B cell (primary cell): ENCODE measurements at places on chromosomes 7 and 10. TPM values are rescaled to one million over a fixed set of nuclear protein-coding genes. Genes with fewer than 3 reads are reported as not detected.

DNA sequence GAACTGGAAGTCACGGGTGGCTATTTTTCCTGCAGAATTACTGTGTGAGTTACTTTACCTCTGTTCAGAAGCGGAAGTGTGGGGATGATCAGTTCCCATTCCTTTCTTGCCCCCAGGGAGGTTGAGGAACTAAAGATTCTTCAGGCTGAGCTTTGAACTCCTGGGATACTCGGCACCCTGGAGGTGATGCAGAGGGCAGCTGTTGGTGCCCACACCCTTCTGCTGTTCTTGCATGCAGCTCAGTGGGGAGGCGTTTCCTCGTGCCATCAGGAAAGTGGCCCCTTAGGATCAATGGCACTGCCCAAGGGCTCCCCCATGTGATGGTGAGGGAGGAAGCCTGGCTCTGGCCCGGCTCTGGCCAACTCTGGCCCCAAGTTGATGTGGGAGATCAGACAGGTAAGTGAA is 44.7 kb upstream of the MXI1 start:
- no peak overlapping the region for H3K4me3 ChIP-seq
- no peaks in the 10 kb centered on the region for H3K36me3 ChIP-seq
- peaks cover 4% of the 10 kb centered on the region for H3K4me1 ChIP-seq
- no peak overlapping the region for H3K27ac ChIP-seq
- DNase-seq = no peak

DNA sequence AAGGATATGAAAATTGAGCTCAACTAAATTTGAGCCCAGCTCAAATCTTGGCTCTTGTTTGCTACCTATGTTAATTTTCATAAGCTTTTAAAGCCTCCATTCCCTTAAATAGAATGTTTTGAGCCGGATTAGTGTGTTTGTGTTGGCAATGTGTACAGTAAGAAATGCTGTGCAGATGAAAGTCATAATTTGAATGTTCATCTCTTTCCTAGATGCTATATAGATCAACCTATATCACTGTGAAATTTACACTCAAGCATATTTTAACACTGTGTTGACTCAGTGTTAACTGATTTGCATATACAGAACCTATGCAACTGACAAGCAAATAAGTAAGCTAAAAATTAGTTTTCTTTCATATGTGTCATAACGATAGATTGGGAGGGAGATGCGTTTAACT is 272.5 kb downstream of the TFEC start:
- H3K27ac ChIP-seq = no peak overlapping the region
- H3K36me3 ChIP-seq = no peaks in the 10 kb centered on the region
- H3K4me3 ChIP-seq = no peak overlapping the region
- no peaks in the 10 kb centered on the region for H3K27me3 ChIP-seq
- H3K4me1 ChIP-seq = no peaks in the 10 kb centered on the region

Gene JAKMIP3
- 0.17 and 0.19 TPM in 2 replicates for total RNA-seq

DNA sequence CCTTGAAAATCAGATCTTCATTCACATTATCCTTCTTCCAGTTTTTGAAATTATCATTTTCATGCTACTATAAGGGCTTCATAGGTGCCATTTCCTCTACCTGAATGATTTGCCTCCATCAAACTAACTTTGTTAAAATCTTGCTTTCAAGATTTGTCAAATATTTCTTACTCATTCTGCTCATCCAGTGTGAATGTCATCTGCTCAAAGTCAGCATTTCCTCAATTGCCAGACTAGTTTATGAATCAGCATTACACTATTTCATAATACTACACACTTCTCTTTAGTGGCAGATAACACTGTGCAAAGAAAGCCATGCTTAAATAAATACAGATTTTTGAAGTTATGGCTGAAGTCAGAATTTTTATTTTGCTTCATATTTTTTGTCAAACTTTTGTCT is 21.3 kb upstream of the LIPF start:
- no peak overlapping the region for H3K27ac ChIP-seq
- no peaks in the 10 kb centered on the region for H3K4me1 ChIP-seq
- no peak overlapping the region for H3K4me3 ChIP-seq

- no peak overlapping the region for H3K4me3 ChIP-seq
- H3K27me3 ChIP-seq = no peaks in the 10 kb centered on the region
- no peaks in the 10 kb centered on the region for H3K36me3 ChIP-seq
- no peaks in the 10 kb centered on the region for H3K4me1 ChIP-seq
- DNase-seq = peak; percentile 68
- H3K27ac ChIP-seq = no peak overlapping the region
Measured at GRCh38 chr7:120805636-120806388, 52.1 kb downstream of the TSPAN12 start.

Gene STEAP4
- not detected in 2 replicates for total RNA-seq

DNA sequence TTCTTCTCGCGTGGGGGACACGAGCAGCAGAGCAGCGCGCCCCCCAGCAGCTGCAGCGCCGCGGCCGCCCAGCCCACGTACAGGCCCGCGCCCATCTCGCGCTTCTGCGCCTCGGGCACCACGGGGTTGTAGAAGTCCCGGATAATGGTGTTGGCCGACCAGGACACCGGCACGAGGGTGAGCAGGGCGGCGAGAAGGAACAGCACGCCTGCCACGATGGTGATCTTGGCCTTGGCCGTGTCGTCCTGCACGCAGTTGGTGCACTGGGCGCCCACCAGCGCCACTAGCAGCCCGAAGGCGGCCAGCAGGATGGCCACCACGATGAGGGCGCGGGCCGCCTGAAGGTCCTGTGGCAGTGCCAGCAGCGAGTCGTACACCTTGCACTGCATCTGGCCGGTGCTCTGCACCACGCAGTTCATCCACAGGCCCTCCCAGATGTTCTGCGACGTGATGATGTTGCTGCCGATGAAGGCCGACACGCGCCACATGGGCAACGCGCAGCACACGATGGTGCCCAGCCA is 529 bp downstream of the CLDN3 start:
- H3K4me1 ChIP-seq = peaks cover 14% of the 10 kb centered on the region
- DNase-seq = peak; percentile 12
- H3K4me3 ChIP-seq = no peak overlapping the region
- no peaks in the 10 kb centered on the region for H3K36me3 ChIP-seq
- peaks cover 31% of the 10 kb centered on the region for H3K27me3 ChIP-seq

- H3K4me1 ChIP-seq = peaks cover 17% of the 10 kb centered on the region
- H3K27me3 ChIP-seq = no peaks in the 10 kb centered on the region
- H3K4me3 ChIP-seq = no peak overlapping the region
Measured at GRCh38 chr10:72133517-72133916, 45.2 kb upstream of the SPOCK2 start.

Gene GIMAP6
- 0.22 and 0.39 TPM in 2 replicates for total RNA-seq

Gene ACTA2
- total RNA-seq = 1.6 and 1.8 TPM in 2 replicates

Gene PSD
- total RNA-seq = 0.81 and 1.6 TPM in 2 replicates

Gene SPDYE6
- not detected in 2 replicates for total RNA-seq

Gene SEC61G
- total RNA-seq = 23.6 and 26.8 TPM in 2 replicates

Gene PDE6C
- not detected in 2 replicates for total RNA-seq

DNA sequence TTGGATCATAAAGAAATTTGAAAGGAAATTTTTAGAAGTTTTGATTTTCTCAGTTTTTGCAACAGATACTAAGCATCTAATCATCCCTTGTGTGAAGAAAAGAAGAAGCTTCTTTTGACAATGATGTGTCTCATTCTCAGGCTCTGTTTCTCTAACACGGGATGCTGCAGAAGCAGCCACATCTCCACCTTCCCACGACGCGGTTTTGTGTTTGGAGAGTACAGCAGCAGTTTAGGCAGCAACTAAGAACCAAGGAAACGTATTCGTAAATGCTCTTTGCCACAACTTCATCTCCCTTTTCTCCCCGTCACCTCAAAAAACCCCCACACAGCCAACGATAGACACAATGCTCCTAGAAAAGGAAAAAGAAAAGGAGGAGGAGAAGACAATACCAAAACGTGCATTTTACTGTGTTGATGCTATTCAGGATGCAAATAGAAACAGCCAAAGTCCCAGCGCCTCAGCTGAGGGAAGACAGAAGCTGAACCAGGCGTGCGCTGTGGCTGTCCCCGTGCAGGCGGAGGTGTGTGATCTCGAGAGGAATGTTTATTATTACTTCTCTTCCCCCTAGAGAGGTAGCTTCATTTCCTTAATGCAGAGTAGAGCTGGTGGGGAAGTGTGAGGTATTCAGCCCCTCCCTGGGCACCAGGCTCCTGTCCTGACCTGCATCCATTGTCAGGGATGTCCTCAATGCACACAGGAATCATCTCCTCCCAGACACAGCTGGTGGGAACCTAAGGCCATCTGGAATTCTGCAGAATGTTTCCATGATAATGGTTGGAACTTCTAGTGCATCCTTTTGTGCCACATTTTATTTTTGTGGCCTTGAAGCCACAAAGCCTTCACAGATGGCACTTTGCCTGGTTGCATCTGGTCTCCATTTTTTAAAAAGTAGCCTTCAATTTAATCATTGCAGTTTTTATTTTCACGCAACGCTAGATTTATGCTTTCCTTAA is 174.6 kb upstream of the KLF6 start:
- H3K4me1 ChIP-seq = peaks cover 19% of the 10 kb centered on the region
- no peak overlapping the region for H3K27ac ChIP-seq
- no peaks in the 10 kb centered on the region for H3K36me3 ChIP-seq
- H3K4me3 ChIP-seq = no peak overlapping the region

Gene NSUN5
- total RNA-seq = 67.1 and 68.8 TPM in 2 replicates

- no peaks in the 10 kb centered on the region for H3K27me3 ChIP-seq
- H3K4me1 ChIP-seq = peaks cover 62% of the 10 kb centered on the region
- no peak overlapping the region for H3K4me3 ChIP-seq
Measured at GRCh38 chr7:116218051-116218645, 7.8 kb downstream of the TES start.

- H3K27ac ChIP-seq = no peak overlapping the region
- no peaks in the 10 kb centered on the region for H3K4me1 ChIP-seq
- DNase-seq = no peak
- H3K27me3 ChIP-seq = no peaks in the 10 kb centered on the region
- H3K36me3 ChIP-seq = no peaks in the 10 kb centered on the region
- H3K4me3 ChIP-seq = no peak overlapping the region
Measured at GRCh38 chr7:14691034-14691433, 211.5 kb downstream of the DGKB start.

DNA sequence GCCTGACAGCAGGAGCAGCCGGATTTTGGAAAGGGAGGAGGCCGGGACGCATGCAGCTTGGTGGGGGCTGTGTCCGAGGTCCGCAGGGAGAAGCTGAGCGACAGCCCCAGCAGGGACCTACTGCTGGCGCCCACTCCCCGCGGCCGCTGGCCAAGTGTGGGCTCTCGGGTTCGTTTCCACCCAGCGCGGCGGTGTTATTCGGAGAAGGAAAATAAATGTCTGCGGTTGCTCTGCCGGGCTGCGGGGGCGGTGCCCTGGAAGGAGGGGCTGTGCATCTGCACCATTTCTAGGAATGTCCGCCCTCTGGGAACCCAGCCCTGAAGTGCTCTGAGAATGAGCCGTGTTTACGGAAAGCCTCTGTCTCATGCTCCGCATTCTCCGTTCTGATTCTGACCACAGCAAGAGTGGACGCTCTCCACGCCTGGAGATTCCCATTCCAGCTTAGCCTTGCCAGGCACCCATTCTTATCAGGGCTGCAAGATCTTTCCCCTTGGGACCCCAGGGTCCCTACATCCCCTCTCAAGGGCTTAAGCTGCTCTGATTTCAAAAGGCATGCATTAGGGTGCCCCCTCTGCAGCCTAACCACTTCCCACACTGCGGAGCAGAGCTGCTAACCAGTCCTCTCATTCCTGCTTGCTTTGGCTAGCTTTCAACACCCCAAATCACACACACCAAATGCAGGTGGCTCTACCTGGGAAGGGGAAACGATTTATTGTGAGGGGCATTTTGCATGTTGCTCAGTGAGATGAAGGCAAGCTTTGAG is 256.6 kb upstream of the GLI3 start:
- H3K27ac ChIP-seq = no peak overlapping the region
- no peaks in the 10 kb centered on the region for H3K36me3 ChIP-seq
- H3K4me1 ChIP-seq = no peaks in the 10 kb centered on the region
- no peak for DNase-seq
- H3K27me3 ChIP-seq = no peaks in the 10 kb centered on the region
- no peak overlapping the region for H3K4me3 ChIP-seq

Gene CAV2
- not detected in 2 replicates for total RNA-seq

Gene WEE2
- total RNA-seq = not detected in 2 replicates

GRCh38 chr10:89888321-89889070 is 187.1 kb downstream of the KIF20B start:
- H3K4me1 ChIP-seq = peaks cover 49% of the 10 kb centered on the region
- H3K4me3 ChIP-seq = no peak overlapping the region
- H3K27ac ChIP-seq = peak overlapping the region; percentile 94
- H3K36me3 ChIP-seq = no peaks in the 10 kb centered on the region

Gene SLC18A3
- total RNA-seq = not detected in 2 replicates

DNA sequence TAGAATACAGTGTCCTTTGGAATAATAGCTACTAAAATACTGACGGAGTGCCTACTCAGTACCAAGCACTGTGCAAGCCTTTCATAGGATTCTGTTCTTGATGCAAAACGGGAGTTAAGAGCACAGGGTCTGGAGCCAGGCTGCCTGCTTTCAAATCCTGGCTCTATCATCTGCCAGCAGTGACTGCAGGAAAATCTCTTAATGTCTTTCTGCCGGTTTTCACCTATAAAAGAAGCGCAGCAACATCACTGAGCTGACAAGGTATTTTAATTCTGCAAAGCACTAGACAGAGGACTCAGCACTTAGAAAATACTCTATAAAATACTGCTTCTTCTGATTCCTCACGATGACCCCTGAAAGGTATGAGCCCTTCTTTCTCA is 659 bp downstream of the FIGNL1 start:
- peak overlapping the region; percentile 9 for H3K4me3 ChIP-seq
- no peaks in the 10 kb centered on the region for H3K27me3 ChIP-seq
- DNase-seq = no peak
- peak overlapping the region; percentile 52 for H3K27ac ChIP-seq

GRCh38 chr7:141073173-141073640 is 657 bp upstream of the TMEM178B start:
- no peaks in the 10 kb centered on the region for H3K36me3 ChIP-seq
- no peak overlapping the region for H3K4me3 ChIP-seq
- H3K4me1 ChIP-seq = peaks cover 35% of the 10 kb centered on the region

Gene HNRNPF
- 161 and 166 TPM in 2 replicates for total RNA-seq

GRCh38 chr10:101007099-101007711 is 7.6 kb downstream of the LZTS2 start:
- no peak overlapping the region for H3K4me3 ChIP-seq
- DNase-seq = no peak
- no peaks in the 10 kb centered on the region for H3K4me1 ChIP-seq
- H3K36me3 ChIP-seq = no peaks in the 10 kb centered on the region
- H3K27me3 ChIP-seq = no peaks in the 10 kb centered on the region
- no peak overlapping the region for H3K27ac ChIP-seq

- peak overlapping the region; percentile 64 for H3K27ac ChIP-seq
- peaks cover 11% of the 10 kb centered on the region for H3K36me3 ChIP-seq
Measured at GRCh38 chr7:7157177-7157886, 25.0 kb upstream of the C1GALT1 start.

DNA sequence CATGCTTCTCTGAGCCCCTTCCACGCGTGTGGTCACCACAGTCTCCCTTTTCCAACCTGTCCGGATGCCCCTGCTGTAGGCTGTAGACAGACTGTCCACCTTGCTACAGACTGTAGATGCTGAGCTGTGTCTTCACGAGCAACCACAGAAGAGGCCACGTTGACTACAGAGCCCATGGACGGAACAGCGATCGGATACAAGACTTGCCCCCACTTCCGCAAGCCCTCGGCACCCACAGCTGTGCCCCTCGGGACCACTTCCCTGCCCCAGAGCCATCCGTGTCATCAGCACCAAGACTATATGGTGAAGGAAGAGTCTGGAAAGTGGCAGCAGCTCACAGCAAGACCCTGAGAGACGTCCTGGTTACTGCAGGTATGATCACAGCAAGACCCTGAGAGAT is 491.4 kb downstream of the DNAJB6 start:
- H3K36me3 ChIP-seq = no peaks in the 10 kb centered on the region
- H3K27ac ChIP-seq = no peak overlapping the region
- H3K4me3 ChIP-seq = no peak overlapping the region
- no peaks in the 10 kb centered on the region for H3K27me3 ChIP-seq
- no peaks in the 10 kb centered on the region for H3K4me1 ChIP-seq
- DNase-seq = no peak
